ENCODE measurements at places on chromosomes 13 and 19.

GRCh38 chr13:38582133-38582532 lies 104.7 kb upstream of the FREM2 start:
- DNase-seq, result peak; percentile 11

DNA sequence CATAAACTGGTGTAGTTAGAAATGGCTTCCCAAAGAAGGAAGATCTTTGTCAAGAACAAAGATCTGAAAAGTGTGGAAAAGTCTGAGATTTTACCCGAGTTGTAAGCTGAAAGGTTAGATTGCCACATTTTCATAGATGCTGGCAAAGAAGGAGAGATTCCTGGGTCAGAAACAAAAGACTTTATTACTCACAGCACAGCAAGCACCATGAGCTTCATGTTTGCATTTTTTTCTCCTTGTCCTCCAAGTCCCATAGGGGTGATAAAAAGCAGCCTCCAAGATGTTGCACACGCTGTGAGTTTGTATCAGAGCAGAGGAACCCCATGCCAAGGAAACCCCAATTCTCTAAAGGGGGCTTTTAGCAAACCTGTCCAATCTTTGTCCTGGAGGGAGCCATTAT lies 29.3 kb downstream of the MZT1 start:
- no peak for DNase-seq

DNA sequence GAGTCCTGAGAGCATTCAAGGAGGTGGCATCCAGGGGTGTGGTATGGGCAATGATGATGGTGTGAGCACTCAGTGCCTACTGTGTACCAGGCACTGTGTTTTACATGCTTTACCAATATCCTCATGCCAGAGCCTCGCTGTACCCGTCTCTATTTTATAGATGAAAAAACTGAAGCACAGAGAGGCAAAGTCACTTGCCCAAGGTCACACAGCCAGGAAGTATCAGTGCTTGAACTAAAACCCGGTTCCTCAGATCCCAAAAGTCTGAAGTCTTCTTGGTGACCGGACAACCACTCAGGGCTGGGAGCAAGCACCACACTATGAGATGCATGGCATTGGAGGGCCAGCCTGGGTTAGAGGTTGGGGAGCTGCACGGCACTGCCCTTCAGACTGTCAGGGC lies 84.1 kb downstream of the CHST8 start:
- DNase-seq, result no peak

- DNase-seq, result no peak
Observed at GRCh38 chr19:21468791-21469190, 36.6 kb upstream of the ZNF429 start.

- peak; percentile 20 for DNase-seq
Observed at GRCh38 chr13:110913322-110914080, 1.4 kb downstream of the ANKRD10 start.

GRCh38 chr19:33248954-33249613 lies 23.4 kb upstream of the SLC7A10 start:
- no peak for DNase-seq

- no peak for DNase-seq
Observed at GRCh38 chr13:35841060-35841521, 290.1 kb downstream of the DCLK1 start.

DNA sequence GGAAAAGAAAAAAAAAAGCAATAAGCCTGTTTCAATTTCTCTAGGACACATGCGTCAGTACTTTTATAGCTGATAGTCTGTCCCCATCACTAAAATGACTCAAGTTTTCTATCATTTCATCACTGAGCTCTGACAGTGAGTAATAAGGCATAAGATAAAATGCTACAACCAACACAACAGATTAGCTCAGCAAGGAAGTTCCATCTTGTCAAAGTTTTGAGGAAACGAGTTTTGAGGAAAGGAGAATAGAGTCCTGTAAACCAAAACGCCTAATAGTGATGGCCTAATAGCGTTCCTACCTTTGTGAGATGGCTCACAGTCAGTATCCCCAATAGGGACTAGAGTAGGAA lies 145.1 kb downstream of the LACC1 start:
- DNase-seq, result no peak

DNA sequence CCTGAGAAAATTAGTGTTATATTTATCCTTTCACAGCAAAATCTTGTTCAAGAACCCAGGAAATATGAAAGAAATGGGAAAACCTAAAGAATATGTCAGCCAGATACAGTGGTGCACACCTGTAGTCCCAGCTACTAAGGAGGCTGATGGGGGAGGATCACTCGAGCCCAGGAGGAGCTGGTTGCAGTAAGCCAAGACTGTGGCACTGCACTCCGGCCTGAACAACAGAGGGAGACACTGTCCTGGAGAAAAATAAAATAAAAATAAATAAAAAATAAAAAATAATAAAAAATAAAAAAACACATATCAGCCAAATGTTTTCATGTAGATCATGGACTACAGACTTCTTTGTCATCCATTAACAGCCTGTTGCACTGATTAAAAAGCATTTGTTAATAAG lies 244.8 kb upstream of the KLHL1 start:
- DNase-seq, result no peak

DNA sequence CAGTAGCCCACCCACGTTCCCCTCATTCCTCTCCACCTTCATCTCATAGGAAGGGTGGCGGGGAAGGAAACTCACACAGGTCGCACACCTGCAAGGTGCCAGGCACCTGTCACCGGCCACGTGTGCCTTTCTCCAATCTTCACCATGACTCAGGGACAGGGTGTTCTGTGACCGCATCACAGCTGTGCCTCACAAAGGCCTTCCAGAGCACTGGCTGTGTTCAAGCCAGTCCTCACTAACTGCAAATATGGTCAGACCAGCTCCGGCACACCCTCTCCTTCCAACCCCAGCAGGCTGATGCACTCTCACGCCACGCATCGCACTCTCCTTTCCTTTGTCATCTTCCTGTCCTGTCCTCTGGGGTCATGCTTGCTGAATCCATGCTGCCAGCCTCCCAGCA lies 415.9 kb downstream of the IRS2 start:
- no peak for DNase-seq

DNA sequence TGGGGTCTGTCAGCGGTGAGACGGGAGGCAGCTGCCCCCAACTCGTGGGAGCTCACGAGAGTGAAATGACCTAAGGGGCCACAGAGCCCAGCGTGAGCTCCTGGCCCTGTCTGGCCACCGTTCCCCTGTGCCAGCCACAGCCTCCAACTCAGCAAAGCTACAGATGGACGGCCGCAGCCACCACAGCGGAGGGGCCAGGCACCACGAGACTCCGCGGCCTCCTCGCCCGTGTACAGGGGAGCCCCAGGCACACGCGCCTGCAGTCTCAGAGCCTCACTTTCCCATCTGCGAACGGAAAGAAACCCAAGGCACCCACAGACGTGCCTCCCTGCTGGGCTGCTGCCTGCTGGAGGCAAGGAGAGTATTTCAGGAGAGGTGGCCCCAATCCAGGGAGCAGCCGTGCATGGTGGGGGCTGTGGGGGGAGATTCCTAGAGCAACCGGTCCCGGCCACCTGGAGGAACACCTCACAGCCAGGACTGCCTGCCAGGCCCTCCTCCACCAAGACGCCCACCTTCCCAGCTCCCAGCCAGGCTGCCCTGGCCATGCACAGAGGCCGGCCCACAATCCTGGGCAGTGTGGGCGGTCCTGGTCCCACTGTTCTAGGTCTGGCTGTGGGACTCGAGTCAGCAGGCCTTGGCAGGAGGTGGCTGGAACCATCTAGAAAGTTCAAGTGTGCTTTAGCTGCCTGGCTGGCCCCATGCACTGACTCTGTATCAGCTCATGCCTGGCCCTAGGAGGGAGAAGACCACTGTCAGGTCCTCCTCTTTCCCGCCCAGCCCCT lies 1.9 kb downstream of the MKNK2 start:
- no peak for DNase-seq

DNA sequence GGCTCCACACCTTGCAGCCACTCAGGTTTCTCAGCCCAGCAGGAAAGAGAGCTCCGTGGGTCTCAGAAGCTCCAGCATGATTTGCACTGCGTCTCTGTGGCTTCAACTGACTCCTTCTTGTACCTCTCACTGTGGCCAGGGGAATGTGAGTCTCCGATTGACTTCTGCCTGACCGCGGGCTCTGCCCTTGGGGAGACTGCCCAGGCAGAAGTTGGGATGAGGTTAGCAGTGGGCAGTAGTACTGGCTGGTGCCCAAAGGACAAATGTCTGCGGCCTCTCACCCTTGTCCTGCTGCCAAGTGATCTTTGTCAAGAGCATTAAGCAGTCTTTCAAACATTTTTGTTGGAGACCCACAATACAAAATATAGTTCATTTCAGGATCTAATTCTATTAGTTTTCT lies 34.4 kb upstream of the FXYD3 start:
- no peak for DNase-seq

DNA sequence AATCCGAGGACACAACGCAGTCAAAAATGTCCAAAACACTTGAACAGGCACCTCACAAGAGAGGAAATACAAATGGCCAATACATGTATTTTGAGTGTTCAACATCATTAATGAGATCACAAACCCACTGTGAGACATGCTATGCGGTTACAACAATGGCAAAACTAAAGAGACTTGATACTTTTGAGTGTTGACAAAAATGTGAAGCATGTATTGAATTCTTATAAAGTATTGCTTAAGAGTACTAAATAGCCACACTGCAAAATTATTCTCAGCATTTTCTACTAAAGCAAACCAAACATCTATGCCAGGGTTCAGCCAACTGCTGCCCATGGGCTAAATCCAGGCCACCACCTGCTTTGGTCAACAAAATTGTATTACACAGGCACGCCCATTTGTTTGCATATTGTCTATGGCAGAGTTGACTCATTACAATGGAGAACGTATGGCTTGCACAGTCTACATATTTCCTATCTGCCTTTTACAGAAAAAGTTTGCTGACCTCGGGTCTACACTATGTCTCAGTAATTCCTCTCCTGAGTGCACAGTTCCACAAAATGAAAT lies 135.3 kb downstream of the B3GLCT start:
- DNase-seq, result no peak

- DNase-seq, result no peak
Observed at GRCh38 chr13:100899720-100900316, 225.2 kb upstream of the TMTC4 start.

DNA sequence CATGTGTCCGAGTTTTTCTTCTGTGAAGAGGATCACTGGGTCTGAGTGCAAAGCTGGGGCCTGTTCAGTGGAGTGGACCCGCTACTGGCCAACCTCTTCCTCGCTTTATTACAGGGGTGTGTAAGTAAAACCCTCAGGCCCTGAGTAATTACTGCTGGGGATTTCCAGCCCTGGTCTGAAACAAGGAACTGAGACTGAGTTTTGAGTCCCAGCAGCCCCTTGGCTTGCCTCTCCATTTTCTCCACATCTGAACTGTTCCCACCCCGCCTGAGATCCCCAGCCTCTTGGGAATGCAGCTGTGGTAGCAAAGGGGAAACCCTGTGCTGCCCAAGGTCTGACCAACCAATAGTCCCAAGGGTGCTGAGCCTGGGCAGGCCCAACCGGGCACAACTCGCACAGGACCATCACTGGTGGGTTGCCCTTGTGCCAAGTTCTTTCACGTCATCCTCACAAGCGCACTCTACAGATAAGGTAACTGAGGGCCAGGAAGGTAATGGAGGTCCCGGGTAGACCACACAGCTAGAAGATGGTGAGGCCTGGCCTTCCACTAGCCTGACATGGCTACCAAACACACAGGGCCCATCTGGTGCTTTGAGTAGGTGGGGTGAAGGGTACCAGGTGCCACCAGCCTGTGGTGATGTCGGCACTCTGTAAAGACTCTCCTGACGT lies 13.7 kb upstream of the SLC35E1 start:
- DNase-seq, result no peak

GRCh38 chr19:43527860-43528622 lies 1.0 kb upstream of the ETHE1 start:
- no peak for DNase-seq

DNA sequence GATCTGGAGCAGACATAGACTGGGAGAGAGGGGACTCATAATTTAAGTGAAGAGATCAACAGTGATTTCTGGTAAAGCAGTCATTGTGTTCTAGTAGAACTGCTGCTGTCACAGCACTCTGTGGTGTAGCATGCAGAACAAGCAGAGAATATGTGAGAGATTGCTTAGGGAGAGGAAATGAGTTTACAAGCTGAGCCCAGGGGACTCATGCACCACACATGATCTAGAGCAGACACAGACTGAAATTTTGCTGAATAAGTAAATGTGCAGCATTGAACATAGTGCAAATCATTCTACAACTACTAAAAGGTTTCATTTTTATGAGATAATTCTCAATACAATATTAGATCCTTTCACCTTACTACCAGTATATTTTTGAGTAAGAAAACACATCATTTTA lies 125.7 kb downstream of the MYO16 start:
- DNase-seq, result no peak
